Activated T-helper 1 cell treated with anti-CD3 and anti-CD28 coated beads, Interleukin-2, amount 50 U/mL, for 16 hours (primary cell): ENCODE measurements at places on chromosomes 12 and 14.
A peak's percentile ranks its signal among the peaks of the same experiment; 100 is the strongest.

DNA sequence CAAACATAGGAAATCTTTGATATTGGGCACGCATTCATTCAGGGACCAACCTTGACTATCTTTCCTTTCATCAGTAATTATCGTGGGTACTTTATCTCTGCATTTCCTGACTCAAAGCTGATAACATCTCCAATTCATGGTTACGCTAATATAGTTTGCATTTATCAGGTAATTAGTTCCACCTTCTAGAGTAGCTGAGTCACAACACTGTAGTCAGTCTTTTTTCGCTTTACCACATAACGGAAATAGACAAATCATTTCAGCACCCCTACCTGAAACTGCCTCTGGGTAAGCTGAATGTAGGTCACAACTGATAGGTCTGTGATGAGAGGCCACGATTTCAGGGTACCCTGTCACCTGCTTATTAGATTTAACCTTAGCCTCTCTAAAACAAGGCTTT, 36.7 kb upstream of the IL22 start:
- no peak for DNase-seq

- no peak for DNase-seq
Measured at GRCh38 chr12:56382611-56383010, 20.0 kb upstream of the APOF start.

GRCh38 chr12:57603815-57604453, 690 bp upstream of the DTX3 start:
- no peak for DNase-seq

DNA sequence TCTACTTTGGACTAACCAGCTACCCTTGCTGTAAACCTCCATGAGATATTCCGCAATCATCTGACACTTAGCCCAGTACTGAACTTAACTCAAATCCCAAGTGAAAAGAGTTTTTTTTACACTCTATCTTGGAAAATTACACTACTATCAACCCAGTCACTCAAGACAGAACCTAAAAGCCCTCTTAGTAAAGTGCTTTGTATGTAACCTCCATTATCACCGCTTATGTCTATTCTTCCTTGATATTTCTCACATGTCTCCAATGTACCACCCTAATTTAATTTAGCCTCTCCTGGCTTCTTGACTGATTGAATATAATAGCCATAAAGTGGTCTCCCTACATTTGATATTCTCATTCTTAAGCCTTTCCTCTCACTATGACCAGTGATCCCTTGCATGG, 168.8 kb upstream of the SYT1 start:
- DNase-seq = no peak

DNA sequence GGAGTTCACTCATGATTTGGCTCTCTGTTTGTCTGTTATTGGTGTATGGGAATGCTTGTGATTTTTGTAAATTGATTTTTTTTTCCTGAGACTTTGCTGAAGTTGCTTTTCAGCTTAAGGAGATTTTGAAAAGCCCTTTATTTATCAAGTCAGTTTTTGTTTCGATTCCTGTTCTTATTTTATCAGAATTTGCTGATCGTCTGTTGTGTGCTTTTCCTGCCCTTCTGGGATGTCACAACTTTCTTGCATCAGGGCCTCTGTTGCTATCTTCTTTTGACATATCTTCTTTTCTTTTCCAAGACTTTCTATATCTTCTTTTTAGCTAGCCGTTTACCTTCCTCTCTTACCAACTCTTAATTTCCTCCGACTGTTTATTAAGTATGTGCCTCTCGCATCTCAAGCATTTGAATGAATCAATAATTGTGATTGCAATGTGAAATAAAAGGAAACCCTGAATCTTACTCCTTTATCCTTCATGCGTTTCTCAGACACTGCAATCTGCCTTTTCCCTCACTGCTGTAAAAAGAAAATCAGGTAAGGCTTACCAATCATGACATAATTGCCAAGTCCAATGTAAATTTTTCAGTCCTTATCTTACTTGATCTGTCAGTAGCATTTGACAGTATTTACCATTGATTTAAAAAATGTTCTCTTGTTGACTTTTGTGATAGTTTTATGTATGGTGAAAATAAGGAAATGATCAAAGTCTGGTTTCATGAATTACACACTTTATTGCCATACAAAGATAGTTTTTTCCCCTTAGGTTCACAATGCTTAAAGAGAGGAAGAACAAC, 53.0 kb downstream of the ETNK1 start:
- no peak for DNase-seq

- DNase-seq = no peak
Measured at GRCh38 chr14:45242706-45243105, 10.3 kb downstream of the MIS18BP1 start.

DNA sequence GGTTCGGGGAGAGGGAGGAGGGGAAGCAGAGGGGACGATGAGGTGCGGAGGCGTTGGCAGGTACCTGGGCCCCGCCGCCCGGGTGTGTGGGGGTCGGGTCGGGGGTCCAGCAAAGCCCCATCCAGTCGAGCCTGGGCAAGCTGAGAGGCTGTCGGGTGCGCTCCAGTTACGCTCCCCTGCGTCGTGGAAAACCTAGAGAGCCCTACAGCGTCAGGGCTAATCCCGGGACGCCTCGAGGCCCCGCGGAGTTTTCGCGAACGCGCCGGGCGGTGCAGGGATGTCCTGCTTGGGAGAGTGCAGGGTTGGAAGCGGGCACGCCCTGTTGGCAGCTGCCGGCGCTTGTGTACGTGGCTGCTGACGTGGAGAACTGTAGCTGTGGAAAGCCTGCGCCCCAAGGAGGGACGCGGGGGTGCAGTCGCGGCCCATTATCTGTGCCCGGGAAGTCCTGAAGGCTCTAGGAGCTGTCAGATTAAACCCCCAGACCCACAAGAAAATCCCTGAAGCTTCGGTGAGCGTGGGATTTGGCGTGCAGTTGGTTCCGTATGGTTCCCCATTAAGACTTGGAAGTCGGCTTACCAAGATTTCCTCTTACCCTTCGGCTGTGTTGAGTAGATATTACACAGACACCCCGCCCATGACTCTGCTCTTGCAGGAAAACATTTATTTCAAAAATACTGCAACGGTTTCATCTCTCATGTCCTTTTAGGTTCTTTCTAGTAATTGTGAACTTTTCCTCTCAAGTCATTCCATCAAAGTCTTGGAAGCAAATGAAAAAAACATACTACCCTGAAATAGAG, 11.3 kb upstream of the SLC38A2 start:
- peak; percentile 54 for DNase-seq

DNA sequence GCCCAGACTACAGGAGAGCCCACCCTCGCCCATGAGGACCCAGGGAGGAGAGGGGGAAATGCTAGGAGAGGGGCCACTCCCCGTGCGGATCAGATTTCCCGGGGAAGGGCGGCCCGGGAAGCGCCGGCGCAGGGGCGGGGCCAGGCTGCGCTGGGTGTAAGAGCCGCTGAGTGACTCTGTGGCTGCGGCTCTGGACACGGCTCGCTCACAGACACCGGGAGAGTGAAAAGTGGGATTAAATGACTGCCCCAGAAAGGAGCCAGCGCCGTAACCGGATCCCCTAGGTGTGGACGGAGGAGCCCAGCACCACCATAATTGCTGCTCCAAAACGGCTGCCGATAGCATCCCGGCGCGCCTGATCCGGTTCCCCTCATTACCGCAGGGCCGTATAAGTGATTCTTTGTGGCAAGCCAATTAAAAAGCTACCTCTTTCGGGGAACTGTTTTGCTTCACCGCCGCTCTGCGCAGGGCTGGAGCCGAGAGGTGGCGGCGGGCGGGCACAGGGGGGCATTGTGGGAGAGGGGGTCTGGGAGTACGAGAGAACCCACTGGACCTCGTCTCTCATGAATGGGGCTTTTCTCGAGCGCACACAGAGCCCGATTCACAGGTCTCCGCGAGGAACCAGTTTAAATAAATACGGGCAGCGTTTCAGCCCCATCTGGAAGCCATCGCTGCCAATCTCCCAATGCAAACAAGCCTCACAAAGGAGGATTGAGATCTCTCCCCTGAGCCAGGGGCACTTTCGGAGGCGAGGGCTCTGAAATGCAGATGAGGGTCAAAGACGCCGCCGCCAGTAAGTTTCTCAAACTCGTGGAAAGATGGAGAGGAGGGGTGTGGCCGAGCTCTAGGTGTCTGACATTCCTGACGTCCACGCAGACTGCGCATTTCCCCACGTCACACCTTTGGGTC, 2.5 kb downstream of the COL2A1 start:
- no peak for DNase-seq

DNA sequence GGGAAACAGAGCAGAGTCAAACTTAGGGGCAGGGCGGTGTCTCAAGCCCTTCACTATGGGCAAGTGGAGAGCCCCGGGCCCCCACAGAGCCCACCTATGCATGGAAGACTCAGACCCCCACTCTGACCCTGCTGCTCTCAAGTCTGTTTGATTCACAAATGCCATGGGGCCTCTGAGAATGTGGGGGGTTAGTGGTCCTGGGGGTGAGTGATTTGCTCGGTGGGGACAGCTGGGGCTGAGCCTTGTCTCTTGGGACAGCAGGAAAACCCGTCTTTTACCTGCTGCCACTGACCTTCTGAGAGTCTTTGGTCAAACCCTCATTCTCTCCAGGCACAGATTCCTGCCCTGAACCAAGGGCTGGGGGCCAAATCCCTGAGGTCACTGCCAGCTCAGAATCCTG, 201.0 kb upstream of the RTL1 start:
- DNase-seq = no peak

DNA sequence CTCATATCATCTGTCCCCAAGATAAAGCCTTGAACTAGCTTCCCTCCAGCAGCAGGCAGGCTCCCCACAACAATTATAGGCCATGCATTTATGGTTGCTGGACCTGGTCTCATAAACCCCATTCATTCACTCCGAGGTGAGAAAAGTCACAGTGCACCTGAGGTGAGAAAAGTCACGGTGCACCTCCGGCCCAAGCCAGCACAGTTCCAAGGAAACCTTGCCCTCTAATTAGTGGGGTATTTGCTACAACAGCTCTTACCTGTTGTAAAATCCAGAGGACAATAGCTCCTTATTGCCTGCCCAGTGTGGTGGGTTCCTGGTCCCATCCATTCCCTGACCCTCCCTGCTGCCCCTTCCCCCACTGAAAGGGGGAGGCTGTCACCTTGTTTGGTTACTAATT, 65.6 kb downstream of the FBXL14 start:
- no peak for DNase-seq

DNA sequence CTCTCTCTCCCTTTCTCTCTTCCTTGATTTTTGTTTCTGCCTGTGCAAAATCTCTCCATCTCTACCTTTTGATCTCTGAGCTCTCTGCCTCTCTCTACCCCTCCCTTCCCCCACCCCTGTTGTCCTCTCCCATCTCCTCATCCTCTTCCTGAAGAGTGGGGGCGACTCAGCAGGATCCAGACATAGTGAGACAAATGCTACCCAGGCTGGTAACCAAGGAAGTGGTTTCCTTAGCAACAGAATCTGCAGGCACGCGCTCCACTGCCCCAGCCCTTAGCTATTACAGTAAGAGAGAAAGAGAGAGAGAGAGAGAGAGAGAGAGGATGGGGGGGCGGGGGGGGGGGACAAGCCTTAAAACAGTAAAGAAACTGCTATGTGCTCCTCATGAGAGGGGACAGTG, 85.6 kb downstream of the CMKLR1 start:
- DNase-seq = no peak

- no peak for DNase-seq
Measured at GRCh38 chr14:97319691-97320090, 522.5 kb downstream of the VRK1 start.

DNA sequence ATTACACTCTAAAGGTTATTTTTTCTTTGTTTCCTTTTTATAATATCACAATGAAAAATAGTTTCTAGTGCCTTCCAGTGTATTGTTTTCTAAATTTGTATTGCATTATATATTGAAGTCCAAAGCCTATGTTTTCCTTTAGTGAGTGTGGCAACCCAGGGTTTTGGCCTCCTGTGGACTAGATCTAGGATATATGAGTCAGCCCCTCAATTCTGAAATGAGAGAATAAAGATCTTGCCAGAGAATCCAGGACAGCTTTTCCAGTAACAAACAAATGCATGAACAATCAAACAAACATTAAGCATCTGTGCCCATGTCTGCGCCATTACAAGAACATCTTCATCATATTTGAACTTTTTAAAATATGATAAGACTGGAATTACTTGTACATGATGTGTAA, 70.7 kb upstream of the SSTR1 start:
- DNase-seq = no peak

- DNase-seq = no peak
Measured at GRCh38 chr14:90453401-90453951, 56.6 kb downstream of the CALM1 start.

DNA sequence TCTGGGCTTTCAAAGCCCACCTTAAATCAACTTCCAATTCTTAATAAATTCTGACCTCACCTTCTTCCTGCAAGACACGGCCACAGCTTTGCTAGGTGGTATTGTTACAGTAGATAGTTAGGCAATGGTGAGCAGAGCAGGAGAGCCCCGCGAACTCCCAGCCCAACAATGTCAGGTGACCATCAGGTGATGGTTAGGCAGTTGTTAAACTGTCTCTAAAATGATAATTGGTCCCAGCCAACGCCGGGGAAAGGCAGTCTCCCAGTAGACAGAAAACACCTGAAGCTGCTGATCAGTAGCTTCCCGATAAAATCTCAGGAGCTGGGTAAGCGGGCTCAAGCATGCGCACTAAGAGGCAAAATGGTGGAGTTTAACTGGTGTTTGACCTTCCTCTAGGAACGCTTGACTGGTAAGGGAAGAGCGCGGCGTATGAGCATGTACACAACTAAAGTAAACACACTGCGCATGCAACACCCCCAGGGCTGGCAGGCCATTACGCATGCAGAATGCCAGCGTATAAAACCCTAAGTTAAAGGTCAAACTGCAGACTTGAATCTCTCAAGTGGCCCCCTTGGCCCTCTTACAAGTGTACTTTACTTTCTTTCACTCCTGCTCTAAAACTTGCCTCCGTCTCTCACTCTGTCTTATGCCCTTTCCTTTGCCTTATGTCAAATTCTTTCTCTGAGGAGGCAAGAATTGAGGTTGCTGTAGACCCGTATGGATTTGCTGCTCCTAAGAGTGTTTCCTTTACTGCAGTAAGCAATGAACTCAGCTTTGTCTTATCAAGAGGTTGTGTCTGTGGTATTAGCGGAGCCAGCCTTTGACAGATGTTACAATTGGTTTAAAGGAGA, 113.5 kb downstream of the C12orf75 start:
- no peak for DNase-seq

GRCh38 chr12:39824505-39825212, 205.1 kb upstream of the ABCD2 start:
- DNase-seq = no peak

- no peak for DNase-seq
Measured at GRCh38 chr12:74586251-74586650, 48.6 kb downstream of the ATXN7L3B start.

- DNase-seq = no peak
Measured at GRCh38 chr12:119748497-119748896, 80.6 kb downstream of the PRKAB1 start.

DNA sequence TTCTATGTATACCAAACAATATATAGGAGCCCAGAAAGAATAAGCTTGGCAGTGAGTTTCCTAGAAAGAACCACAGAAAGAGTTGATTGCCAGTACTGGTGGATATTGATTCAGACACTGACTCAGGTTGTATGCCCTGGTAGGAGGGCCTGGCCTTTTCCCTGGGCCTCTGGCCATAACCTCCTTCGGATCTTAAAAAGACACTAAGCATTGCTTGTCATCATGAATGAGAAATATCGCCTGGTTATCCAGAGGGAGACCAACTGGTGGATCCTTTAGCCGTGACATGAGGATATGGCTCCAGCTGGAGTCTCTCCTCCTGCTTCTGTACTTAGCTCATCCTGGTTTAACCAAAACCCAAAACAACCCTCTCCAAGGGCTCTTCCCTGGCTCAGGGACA, 231.5 kb downstream of the MSRB3 start:
- no peak for DNase-seq

- no peak for DNase-seq
Measured at GRCh38 chr12:42759622-42760273, 170.2 kb upstream of the PRICKLE1 start.

GRCh38 chr12:116172224-116172849, 105.2 kb downstream of the MED13L start:
- DNase-seq = no peak
